ENCODE measurements at places on chromosomes 5 and 9.

GRCh38 chr5:173033923-173034322 is 22.2 kb upstream of the CREBRF start:
- no peak for DNase-seq

DNA sequence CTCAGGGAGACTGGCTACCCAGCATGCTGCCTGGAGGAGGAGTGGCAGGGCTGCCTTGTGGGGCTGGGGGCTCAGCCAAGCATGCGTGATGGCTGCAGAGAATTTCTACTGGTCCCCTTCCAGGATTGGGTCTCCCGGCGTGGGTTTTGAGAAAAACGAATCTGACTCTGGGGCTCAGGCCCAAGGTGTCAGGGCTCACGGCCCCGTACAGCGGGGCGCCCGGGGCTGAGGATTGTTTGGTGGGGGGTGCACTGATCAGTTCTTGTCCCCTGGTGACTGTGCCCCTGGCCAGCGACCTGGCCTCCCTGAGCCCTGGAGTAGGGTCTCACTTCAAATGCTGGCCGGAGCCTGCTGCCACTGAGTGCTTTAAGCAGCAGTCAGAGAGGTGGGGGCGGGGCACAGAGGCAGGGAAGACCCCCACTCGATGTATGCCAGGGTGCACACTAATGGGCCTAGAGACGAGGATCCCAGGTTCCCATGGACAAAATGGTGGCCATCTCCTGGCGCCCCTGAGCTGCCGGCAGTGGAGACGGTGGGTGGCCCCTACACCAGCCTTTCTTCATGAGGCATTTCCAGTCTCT is 45.5 kb upstream of the RNU6ATAC start:
- DNase-seq = no peak

- peak; percentile 80 for DNase-seq
Observed at GRCh38 chr5:132457371-132458225, 33.0 kb downstream of the IRF1 start.

GRCh38 chr5:143592648-143593047 is 189.2 kb upstream of the NR3C1 start:
- no peak for DNase-seq

GRCh38 chr5:89179731-89180130 is 296.7 kb upstream of the MEF2C start:
- no peak for DNase-seq

DNA sequence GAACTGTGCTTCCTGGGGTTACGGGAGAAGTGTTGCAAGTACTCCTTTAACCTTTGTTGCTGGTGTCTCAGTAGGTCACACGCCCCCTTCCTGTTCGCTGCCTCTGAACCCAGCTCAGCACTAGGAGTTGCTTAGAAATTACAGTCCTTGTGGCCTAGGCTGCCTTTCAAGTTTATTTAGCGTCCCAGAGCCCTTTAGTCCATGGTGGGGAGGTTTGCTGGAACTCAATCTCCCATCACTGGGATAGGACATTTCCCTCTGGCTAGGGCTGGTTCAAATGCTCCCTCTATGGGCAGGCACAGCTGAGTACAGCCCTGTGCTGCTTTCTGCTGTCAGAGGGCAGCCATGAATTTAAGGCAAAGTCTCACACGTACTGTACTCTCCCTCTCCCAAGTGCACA is 4.7 kb downstream of the IFNA8 start:
- no peak for DNase-seq

- peak; percentile 8 for DNase-seq
Observed at GRCh38 chr5:129110742-129111141, 16.2 kb downstream of the ISOC1 start.

GRCh38 chr9:78856144-78856543 is 559.2 kb downstream of the PSAT1 start:
- no peak for DNase-seq

All from AG08396 (cell line).